ENCODE measurements at places on chromosomes 11 and 22.
A peak's percentile ranks its signal among the peaks of the same experiment; 100 is the strongest.

DNA sequence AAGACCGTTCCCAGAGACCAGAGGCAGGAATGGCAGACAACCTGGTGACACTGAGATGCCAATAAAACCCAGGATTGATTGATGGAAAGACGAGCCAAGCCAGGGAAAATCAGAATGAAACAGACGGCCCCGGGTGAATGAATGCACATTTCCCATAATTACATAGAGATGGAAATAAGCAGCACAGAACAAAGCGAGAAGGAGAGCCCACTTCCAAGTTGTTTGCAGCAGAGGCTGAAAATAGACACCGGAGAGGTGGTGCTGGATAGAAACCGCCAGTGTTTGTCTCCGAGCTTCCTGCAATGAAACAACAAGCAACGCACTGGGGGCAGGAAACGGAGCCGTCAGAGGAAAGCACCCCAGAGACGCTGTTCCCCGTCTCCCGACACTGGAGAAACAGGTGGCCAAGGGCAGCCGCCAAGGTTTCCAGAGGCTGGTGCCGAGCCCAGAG lies 406.8 kb downstream of the SHANK2 start:
- DNase-seq: no peak

- DNase-seq: no peak
These were observed 70.6 kb downstream of the ZBTB16 start for GRCh38 chr11:114130115-114130576.

DNA sequence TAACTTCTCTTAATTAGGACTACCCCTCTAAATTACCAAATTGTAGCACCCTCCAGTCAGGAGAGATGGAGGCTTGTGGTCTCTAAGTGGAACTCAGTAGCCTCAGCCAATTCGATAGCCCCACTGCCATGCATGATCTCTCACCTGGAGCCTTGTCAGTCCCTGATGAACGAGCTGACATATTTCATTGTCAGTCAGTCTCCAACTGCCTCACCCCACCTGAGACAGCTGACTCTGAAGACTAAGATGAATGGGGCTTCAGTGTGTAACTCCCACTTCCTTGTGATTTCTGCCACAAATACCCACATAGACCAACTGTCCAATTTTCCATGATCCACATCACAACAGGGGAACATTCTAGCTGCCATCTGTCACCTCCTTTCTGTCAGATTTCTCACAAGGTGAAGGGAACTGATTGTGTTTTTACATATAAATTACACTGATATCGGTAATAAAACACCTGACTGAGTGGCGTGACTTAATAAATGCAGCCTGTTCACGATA lies 206.5 kb downstream of the FAM181B start:
- no peak for DNase-seq

- DNase-seq: no peak
These were observed 550.3 kb downstream of the FAM181B start for GRCh38 chr11:82183346-82183745.

DNA sequence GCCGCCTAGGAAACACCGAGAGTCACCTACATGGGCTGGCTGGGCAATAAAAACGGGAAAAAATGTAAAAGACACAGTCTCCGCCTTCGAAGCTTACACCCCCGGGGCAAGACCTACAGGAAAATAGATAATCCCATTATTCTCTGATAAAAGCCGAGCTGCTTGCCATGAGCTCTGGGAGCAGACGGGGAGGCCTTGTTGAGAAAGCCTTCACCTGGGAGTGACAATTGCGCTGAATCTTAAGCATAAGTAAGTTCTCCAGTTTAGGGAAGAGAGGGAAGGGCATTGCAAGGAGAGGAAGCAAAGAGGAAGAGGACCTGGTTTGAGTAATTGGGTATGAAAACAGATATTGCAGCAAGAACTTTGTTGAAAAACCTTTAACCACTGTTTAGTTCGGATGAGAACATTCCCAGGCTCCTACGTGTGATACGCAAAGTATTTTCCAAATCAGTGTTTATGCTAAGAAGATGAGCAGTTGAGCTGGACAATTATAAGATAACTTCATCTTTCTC lies 813 bp upstream of the BTBD10 start:
- no peak for DNase-seq

- DNase-seq: no peak
These were observed 3.3 kb upstream of the CRACR2B start for GRCh38 chr11:824292-824880.

- no peak for DNase-seq
These were observed 43.8 kb upstream of the JAM3 start for GRCh38 chr11:134025082-134025429.

DNA sequence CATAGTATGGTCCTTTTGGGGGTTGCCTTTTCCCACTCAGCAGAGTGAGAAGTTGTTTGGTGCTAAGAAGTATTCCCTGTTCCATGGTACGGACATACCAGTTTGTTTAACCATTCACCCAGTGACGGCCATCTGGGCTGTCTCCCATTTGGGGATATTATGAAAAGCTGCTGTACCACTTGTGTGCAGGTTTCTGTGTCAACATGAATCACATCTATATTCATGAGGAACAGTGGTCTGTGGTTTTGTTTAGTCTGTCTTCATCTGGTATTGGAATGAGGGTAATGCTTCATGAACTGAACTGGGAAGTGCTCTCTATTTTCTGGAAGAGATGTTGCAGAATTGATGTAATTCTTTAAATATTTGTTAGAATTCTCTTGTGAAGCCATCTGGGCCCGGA lies 89.5 kb downstream of the TRMU start:
- no peak for DNase-seq

- DNase-seq: no peak
These were observed 47.5 kb downstream of the PC start for GRCh38 chr11:66910669-66911068.

- no peak for DNase-seq
These were observed 10.2 kb downstream of the SMTN start for GRCh38 chr22:31091106-31091975.

DNA sequence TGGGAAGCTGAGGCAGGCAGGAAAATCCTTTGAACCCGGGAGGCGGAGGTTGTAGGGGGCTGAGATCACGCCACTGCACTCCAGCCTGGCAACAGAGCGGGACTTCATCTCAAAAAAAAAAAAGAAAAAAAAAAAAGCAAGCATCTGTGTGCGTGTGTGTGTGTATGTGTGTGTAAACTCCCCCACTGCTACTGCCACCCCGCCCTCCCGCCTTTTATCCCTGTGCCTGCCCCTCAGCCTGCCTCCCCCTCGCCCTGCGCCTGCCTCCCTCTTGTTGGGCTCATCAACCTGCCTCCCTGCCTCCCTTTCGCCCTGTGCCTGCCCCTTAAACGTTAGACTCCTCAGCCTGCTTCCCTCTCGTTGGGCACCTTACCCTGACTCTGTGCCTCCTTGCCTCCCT lies 18.0 kb downstream of the TMEM258 start:
- no peak for DNase-seq

DNA sequence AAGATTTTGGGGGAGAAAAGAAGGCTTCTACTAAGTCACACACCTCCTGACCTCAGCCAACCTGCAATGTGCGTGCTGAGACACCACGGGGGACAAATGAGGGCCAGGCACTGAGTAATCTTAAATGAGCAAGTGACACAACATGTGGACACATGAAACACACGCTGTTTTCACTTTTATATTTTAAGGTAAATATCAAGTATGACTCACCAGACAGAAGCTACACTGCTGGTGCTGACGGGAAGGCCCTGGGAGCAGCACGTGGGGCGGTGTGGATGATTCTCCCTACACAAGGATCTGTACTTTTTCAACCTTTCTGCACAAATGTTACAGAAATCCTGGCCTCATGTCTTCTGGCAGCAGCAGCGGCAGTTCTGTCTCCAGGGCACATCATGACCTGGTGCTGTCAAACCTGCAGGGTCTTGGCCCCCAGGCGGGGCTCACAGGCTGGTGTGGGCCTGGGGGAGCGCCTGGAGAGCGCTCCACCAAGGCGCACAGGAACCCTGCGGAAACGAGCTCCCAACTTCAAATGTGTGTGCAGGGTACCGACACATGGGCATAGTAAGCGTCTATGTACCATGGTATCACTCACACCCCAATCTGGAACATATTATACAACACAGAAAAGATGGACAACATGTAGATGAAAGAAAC lies 61.7 kb downstream of the DGCR2 start:
- DNase-seq: no peak

GRCh38 chr11:112113539-112114457 lies 27.1 kb downstream of the SDHD start:
- DNase-seq: peak; percentile 48

DNA sequence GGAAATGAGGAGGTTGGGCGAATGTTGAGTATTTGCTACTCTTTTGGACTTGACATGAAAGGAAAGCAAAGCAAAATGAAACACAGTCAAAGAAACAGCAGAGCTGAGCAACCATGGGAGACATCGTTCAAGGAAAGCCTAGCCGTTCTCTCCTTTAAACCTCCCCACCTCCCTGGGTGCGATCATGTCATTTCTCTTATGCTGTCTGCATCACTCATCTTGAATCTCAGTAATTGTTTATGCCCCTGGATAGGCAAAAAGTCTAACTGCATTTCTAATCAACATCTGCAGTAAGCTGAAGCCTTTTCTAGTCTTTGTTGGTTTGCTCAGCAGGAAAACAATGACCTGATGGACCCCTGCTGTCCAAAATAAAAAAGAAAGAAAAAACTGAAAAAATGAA lies 107.0 kb downstream of the MSANTD4 start:
- DNase-seq: no peak

DNA sequence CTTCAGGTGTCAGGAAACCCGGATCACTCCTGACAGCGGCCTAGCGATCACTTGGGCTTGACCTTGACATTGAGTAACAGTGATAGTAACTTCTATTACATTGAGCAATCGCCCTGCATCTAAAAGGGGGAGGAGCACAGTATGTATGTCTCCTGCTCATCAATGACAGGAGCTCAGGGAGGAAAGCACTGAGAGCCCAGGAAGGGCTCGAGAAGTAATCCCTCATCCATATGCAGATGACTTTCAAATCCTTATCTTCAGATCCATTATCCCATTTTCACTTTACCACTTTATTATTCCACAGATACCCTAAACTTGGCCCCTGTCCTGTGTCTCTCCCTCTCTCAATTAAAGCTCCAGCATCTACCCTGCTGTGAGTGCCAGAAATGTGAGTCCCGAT lies 47.8 kb downstream of the ABTB2 start:
- DNase-seq: no peak

- no peak for DNase-seq
These were observed 12.1 kb downstream of the MYEOV start for GRCh38 chr11:69305885-69306540.

DNA sequence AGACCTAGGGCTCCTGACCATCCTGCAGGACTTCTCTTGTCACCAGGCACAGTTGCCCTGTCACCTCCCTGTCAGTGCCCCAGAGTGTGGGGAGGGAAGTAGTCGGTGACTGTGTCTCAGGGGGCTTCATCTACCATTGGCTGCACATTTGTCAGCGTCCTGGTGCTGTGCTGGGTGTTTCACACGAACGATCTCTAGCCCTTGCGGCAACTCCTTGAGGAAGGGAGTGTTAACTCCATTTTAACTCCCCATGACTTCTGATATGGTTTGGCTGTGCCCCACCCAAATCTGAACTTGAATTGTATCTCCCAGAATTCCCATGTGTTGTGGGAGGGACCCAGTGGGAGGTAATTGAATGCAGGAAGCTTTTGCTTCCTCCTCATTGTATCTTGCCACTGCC lies 7.1 kb downstream of the TSKU start:
- DNase-seq: no peak

- no peak for DNase-seq
These were observed 25.1 kb downstream of the RGL4 start for GRCh38 chr22:23715806-23716375.

DNA sequence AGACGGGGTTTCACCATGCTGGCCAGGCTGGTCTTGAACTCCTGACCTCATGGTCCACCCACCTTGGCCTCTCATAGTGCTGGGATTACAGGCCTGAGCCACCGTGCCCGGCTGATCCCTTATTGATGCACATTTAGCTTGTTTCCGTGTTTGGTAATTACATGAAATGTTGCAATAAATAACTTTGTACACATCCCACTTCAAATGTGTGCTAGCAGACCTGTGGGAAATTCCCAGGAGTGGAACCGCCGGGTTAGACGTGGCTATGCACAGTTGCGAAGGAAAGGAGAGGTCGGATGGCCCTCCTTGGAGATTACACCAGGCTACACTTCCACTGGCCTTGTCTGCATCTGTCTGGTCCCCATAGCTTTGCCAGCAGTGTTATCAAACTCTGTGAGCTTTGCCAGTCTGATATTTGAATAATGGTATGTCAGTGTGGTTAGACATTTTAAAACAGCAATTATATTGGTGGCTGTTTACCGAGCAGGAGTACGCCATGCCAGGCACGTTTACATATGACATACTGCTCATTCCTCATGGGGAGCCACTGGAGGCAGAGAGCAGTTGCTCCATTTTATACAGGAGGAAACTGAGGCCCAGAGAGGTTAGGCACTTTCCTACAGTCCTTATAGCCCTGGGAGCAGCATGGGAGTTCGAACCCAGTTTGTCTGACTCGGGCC lies 27.2 kb upstream of the SYT7 start:
- no peak for DNase-seq

DNA sequence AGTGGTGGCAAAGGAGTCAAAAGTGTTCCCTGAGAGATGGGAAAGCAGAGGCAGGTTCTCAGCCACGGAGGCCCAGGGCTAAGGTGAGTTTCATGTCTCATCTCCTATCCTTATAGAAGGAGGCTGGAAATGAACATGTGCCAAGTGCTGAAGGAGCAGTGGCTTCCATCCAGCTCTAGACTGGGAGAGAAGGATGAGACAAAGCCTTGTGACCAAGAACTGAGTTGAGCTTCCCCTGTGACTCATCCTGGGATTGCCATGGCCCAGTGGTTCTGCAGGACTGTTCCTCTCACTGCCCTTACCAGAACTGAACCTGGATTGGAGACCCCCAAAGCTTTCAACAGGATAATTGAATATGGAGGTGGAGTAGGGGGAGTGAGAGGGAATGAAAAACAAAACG lies 16.7 kb upstream of the OR9Q1 start:
- DNase-seq: no peak

- no peak for DNase-seq
These were observed 55.4 kb upstream of the BID start for GRCh38 chr22:17829695-17830042.

DNA sequence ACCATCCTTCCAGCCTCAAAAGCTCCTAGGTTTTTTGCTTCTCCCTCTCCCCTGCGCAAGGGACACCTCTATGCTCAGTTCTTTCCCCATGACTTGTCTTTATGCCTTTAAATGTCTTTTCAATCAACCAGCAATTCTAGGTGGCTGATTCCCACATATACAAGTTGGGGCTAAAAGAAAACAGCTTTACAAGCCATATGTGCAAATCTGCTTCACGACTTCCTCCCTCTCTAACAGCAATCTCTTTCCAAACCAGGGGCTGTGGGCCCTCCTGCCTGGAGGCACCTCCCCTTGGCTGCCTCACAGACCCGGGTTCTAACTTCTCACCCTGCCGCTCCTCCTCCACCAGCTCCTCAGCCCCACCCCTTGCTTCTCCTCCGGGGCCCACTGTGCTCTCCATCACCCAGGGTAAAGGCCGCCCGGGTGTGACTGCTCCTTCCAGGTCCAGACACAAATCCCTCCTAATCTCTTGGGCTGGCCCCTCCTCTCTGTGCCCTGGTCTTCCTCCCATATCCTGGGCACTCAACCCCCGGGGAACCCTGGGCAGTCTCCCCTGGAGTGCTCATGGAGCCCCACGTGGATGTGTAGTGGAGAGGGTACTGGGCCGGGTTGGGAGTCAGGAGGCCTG lies 14.1 kb downstream of the TMPRSS13 start:
- no peak for DNase-seq

Measured in germinal center (tissue), 1 donor.